Endodermal cell (in vitro differentiated cells): ENCODE measurements at places on chromosomes 2 and 18. TPM values are rescaled to one million over a fixed set of nuclear protein-coding genes. Genes with fewer than 3 reads are reported as not detected.

- DNase-seq, result no peak
These were observed 198.0 kb downstream of the CDH20 start for GRCh38 chr18:61531182-61531581.

DNA sequence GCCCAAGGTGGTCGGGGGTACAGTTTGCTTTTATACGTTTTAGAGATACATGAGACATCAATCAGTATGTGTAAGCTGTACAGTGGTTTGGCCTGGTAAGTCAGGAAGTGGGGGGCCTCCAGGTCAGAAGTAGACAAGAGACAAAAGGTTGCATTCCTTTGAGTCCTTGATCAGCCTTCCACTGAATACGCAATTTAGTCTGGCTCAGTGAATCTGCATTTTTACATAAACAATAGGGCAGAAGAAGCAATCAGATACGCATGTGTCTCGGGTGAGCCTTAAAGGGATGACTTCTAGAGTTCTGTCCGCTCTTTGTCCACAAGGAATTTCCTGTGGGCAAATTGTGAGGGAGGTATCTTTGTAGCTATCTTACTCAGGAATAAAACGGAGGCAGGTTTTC is 87.2 kb downstream of the SOWAHC start:
- no peak for DNase-seq

Gene ANKRD30BL
- total RNA-seq, result not detected in 3 replicates

GRCh38 chr2:23069923-23070322 is 315.1 kb upstream of the KLHL29 start:
- no peak for DNase-seq
